CD4-positive, alpha-beta T cell treated with Interleukin-6 at 100 ng/mL for 8 hours (primary cell): ENCODE measurements at places on chromosomes 2 and 18.

GRCh38 chr2:31363956-31364750, 50.4 kb downstream of the XDH start:
- DNase-seq = no peak

- no peak for DNase-seq
Measured at GRCh38 chr2:147760984-147761383, 83.8 kb upstream of the ACVR2A start.

- no peak for DNase-seq
Measured at GRCh38 chr2:55157474-55157884, 74.6 kb downstream of the CLHC1 start.

- DNase-seq = no peak
Measured at GRCh38 chr2:51995293-51995692, 963.4 kb upstream of the NRXN1 start.

GRCh38 chr2:35160871-35161270, 1194.7 kb upstream of the CRIM1 start:
- no peak for DNase-seq

GRCh38 chr2:157758586-157758985, 117.5 kb downstream of the ACVR1 start:
- no peak for DNase-seq

DNA sequence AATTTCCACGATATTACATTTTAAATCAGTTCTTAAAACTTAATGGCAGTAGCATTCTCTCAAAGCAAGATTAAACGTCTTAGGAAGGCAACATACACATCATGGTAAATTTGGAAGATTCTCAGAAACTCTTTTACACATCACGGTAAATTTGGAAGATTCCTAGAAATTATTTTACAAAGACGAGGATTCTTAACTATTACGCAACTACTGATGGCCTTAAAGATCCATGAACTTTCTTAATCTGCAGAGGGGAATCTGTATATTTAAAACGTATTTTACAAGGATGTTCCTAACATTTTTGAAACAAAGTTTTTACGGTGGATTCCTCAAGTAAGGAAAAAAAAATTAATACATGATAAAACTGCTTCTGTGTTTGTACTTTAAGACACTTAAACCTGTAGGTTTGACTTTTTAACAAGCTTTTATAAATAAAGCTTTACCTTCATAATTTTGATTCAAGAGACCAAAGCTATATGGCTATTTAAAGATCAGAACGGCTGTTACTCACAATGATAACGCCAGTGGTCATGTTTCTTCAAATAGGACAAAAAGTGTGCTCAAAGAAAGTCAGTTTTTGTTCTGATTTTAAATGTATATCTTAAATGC, 1.7 kb downstream of the ATF2 start:
- no peak for DNase-seq

- no peak for DNase-seq
Measured at GRCh38 chr2:2669316-2669715, 338.2 kb upstream of the MYT1L start.

DNA sequence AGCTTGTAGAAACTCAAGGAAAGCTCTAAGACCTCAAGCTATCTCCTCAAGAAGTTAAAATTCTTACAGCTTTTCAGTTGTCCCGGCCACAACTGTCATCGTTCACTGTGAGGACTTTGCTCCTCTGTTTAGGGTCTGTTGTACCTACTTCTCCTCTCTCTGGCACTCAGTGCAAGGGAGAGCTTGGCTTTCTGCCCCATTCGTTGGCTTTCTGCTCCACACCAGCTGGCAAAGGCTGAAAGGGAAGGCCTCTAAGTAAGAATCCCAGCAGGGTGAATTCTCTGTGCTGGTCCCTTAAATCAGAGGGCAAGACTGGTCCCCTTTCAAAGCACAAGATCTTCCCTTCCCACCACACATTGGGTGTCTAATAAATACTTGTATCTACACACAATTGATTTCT, 17.3 kb downstream of the ZBTB7C start:
- no peak for DNase-seq

- no peak for DNase-seq
Measured at GRCh38 chr18:74795751-74796150, 198.1 kb downstream of the ZNF407 start.

- peak; percentile 79 for DNase-seq
Measured at GRCh38 chr18:38940863-38941531, 1375.4 kb upstream of the CELF4 start.

DNA sequence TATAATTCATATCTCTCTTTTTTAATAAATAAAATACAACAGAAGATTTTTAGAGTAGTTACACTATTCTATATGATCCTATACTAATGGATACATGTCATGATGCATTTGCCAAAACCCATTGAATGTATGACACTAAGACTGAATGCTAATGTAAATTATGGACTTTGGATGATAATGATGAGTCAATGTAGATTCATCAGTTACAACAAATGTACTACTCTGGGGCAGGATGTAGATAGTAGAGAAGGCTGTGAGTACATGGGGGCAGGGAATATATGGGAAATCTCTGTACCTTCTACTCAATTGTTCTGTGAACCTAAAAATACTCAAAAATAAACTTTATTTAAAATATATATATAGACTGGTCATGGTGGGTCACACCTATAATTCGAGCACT, 45.6 kb upstream of the NEDD4L start:
- DNase-seq = no peak

GRCh38 chr2:97728091-97728731, 14.8 kb downstream of the ZAP70 start:
- no peak for DNase-seq

GRCh38 chr2:66301767-66302140, 133.2 kb upstream of the MEIS1 start:
- DNase-seq = no peak

DNA sequence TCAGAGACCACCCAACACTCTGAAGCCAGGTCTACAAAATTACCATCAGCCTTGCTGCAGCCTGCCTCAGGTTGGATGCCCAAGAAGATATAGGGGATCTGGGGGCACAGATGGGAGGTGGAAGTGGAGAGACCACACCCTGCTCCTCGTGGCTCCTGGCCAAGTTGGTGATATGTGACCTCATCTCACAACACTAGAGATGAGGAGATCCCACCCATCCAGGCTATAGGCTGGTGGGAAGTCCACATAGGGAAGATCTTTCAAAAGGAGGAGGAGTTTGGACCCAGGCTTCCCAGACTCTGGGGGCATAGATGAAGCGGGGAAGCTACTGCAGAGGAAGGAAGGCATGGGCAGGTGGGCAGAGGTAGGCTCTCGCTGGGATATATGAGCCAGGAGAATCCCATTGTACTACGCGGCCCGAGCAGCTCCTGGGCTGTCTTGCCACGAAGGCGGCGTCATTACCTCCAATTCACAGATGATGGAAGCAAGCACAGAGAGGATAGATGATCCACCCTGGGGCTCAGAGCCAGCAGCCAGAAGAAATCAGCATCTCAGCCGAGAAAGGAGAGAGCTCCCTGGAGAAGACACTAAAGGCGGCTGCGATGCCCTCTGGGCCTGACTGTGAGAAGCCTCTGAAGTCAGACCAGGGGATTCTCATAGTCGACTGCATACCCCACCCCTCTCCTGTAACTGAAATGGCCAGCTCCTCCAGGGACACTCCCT, 96.0 kb downstream of the RHOB start:
- DNase-seq = no peak

DNA sequence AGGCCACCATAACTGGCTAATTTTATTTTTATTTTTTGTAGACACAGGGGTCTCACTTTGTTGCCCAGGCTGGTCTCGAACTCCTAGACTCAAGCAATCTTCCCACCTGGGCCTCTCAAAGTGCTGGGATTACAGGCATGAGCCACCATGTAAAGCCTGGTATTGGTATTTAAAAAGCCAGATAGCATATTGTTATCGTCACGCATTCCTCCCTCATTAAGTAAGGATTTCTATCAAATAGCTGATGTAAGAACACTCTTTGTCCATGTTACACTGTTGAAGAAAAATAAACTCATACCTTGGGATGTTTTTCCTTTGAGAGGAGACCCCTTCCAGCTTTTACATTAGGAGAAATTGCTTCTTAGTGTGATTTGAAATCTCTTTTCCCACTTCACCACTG, 39.2 kb upstream of the DARS1 start:
- no peak for DNase-seq

- DNase-seq = no peak
Measured at GRCh38 chr2:234404957-234405356, 91.9 kb downstream of the ARL4C start.

DNA sequence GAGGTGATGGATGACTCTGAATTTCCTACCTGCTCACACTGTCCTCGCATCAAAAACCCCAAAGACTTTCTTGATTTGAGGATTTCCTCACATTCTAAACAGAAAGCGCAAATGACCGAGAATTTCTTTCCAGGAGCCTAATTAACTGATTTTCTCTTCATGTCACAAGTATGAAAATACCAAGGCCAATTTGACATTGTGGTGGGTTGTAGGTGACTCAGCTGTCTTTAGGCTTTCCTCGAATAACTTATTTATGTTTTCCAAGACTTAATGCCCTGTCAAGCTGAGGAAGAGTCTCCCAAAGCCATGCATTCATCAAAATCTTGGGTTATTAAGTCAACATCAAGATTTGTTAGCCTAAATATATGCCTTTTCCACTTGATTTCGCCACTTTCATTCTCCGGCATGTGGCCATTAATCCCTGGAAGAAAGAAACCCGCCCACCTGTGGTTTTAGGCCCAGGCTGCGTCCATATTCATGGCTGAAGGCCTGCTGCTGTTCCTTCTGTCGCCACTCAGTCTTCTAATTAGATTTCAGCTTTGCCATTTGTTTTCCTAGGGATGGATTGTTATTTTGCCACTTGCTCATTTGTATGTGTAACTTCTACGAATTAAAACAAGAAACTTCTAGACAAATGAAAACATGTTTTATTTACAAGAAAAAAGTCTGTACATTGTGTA, 84.9 kb downstream of the ST6GAL2 start:
- no peak for DNase-seq

DNA sequence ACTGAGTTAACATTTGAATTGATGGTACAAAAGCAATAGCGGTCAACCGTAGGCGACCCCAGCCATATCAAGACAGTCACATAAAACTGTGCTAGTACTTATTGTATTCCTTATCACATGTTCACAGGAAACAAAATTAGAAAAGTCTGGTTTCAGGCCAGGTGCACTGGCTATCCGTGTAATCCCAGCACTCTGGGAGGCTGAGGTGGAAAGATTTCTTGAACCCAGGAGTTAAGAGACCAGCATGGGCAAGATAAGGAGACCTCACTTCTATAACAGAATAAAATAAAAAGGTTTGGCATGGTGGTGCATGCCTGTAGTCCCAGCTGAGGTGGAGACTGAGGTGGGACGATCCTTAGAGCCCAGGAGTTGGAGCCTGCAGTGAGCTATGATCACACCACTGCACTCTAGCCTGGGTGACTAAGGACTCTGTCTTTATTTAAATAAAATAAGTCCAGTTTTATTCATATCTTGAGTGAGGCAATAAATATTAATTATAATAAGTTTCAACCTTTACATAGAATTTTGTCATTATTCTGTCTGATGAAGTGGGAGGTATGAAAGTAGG, 84.1 kb upstream of the RGPD4 start:
- no peak for DNase-seq

DNA sequence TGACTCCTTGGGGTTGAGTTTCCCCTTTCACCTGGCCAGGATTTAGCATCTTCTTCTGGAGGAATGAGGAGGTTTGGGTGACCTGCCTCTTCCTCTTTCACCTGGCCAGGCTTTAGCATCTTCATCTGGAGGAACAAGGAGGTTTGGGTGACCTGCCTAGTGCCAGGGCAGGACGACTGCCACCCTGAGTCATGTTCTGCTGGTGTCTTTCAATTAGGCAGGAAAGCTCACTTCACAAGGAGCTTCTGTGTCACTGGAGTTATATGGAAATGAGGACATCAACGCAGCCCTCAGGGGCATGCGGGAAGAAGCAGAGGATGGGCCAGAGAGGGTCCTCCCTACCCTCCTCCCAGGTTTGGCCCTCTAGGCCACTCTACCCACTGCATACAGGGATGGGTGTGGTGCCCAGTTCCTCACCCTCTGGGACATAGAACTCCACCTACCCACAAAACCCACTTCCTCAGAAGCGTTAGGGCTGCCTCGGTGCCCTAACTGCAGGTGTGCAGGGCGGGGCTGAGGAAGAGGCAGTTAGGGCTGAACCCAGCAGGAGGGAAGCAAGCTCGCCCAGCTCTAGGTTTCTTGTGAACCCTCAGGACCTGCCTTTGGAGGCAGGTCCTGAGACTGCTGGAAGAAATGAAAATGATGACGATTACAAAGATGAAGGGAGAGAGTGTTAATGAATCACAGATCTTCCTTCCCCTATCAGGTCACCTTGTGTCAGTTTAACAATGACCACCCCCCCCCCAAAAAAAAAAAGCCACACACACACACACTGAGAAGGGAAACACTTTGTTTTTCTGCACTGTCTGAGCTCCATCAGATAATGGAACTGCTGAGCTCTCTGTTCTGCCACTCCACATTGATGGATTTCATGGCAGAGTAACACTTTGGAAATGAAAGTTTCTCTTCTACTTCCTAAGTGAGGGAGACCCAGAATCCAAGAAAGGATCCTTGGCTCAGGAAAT, 71.0 kb downstream of the ARL4C start:
- DNase-seq = peak; percentile 89

- no peak for DNase-seq
Measured at GRCh38 chr2:98607741-98608115, 584 bp downstream of the COA5 start.

GRCh38 chr2:167310442-167310841, 422.2 kb downstream of the XIRP2 start:
- no peak for DNase-seq

DNA sequence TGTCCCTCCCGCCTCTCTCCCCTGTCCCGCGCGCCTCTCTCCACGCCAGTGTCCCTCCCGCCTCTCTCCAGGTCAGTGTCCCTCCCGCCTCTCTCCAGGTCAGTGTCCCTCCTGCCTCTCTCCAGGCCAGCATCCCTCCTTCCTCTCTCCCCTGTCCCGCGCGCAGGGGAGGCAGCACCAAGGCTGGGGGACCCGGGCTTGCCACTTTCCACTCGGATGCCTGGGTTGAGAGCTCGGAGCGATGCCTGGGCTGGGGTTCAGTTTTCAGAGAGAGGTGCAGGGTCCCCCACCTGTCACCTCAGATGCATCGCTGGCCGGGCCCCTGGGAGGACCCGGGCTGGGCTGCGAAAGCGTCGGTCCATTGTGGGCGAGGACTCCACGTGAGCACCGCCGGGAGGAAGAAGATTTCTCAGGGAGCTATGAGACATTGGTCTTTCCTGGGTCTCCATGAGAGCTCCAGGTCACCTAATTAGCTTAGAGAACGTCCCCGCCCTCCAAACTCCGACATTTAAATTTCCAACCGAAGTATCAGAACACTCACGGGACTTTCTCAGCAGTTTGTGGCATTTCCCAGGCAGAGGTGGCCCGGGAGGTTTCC, 2.1 kb downstream of the FBLN7 start:
- no peak for DNase-seq

DNA sequence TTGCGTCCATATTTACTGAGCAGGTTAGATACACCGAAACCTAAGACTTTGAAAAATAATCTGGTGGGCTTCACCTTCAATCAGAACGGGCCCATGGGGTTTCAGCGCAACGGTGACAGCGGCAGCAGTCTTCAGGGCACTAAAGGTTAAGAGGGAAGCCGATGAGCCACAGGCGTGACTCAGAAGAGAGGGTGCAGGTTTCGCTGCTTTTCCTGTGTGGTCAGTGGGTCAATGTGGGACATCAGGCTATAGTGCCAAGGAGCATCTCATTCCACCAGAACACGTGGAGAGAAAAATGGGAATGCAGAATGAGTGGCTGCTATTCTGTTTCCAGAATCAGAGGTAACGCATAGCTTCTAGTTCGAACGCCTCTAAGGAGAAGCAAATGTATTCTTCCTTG, 8.9 kb downstream of the PTGR3 start:
- no peak for DNase-seq
